Suppressor macrophage treated with lipopolysaccharide for 4 hours (primary cell): ENCODE measurements at places on chromosomes 4 and X.

GRCh38 chr4:108492816-108493595 lies 127.4 kb upstream of the RPL34 start:
- no peak for DNase-seq

- no peak for DNase-seq
Measured at GRCh38 chrX:69136546-69137331, 28.5 kb downstream of the PJA1 start.

- DNase-seq = no peak
Measured at GRCh38 chrX:69066021-69066757, 99.1 kb downstream of the PJA1 start.

GRCh38 chr4:113607998-113608397 lies 153.5 kb downstream of the CAMK2D start:
- no peak for DNase-seq

- DNase-seq = peak; percentile 26
Measured at GRCh38 chr4:53489279-53489889, 101.9 kb downstream of the LNX1 start.
